GM04503 (cell line): ENCODE measurements at places on chromosomes 2 and 18.

DNA sequence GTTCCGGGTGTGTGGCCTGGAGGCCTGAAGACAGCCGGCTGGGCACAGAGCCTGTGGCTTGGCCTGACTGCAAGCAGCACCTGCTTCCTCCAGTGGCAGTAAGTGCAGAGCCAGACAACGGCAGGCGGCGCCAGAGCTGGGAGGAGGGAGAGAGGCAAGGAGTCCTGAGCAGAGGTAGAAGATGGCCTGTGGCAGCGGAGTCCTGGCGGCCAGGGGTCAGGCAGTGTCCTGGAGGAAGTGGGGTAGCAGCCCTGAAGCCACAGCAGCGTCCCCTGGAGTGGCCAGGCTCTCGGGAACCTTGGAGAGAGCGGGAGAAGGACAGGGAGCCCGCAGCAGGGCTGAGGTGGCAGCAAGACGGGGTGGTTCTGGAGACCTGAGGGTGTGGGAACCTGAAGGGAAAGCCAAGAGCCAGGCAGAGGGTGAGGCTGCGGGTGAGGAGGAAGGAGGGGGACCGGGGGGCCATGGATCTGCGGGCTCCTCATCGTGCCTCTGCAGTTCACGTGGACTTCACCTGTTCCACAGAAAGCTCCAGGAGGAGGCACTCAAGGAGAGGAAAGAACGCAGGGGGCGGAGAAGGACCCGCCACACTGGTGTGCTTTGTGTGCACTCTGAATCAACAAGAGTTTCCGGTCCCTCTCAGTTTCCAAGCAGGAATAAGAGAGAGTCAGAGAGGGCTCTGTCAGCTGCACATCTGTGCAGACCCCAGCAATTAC is 85.9 kb downstream of the USP40 start:
- DNase-seq: no peak

DNA sequence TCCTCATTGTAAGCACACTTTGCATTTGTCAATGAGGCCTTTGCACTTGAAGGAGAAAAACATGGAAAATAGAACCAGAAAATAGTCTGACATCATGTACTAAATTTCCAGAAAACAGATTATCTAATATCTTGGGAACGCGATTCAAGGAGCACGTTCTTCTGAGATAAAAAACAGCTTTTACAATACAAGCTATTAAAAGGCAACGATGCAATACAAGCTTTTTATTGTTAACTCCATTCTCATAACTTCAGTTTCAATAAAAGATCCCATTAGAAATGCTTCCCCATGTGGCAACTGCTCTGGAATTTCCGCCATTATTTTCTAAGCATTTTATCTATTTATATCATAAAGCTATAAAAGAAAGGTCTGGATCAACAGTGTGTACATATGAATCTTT is 40.3 kb downstream of the NRXN1 start:
- DNase-seq: no peak

GRCh38 chr2:142981756-142982155 is 104.3 kb downstream of the KYNU start:
- DNase-seq: no peak

DNA sequence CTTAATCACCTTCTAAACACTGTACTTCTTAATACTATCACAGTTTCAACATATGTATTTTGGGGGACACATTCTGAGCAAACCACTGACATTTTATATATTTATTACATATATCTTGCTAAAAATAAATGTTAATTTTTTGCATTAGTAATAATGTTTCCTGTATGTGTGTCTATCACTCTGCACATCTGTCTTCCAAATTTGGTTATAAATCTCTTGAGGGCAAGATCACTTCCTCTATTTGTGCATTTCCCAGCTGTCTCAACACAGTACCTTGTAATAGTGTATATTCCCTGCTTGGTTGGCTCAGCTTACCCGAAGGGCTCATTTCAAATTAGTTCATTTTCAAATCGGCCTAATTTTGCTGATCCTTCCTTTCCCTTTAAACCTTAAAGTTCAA is 617.1 kb upstream of the GYPC start:
- DNase-seq: no peak

DNA sequence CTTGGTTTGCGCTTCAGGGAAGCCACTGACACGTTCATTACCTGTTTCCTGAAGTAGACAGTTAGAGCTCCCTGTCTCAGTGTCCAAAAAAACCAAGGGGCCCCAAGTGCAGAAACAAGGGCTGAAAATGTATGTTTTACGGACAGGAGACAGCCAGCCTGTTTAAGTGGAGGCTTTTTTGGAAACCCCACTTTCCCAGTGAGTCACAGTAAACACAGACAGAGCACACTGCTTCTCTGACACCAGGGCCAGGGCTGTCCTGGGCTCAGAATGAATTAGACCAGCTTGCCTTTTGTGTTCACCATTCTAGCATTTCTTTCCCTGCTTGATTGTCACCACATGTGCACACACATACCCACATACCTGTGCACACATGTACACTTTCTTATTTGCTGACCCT is 128.6 kb downstream of the SH3RF3 start:
- DNase-seq: no peak

DNA sequence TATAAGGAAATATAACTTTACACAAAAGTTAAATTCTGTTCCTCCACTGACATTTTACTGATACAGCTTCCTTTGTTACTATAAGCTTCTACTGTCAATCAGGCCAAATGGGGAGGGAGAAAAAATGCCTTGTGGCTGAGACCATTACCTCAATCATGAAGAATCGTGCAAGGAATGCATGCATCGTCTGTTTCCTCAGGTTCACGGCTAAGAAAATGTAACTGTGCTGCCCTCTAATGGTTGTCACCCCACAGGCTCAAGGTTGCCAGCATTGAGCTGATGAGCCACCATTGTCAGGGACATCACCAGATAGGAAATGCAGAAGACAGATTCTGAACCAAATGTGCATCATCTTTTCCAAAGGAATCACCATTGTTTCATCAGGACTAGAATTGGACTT is 426.9 kb downstream of the CDH2 start:
- DNase-seq: peak; percentile 25
